ENCODE measurements at places on chromosomes 1 and 21.

DNA sequence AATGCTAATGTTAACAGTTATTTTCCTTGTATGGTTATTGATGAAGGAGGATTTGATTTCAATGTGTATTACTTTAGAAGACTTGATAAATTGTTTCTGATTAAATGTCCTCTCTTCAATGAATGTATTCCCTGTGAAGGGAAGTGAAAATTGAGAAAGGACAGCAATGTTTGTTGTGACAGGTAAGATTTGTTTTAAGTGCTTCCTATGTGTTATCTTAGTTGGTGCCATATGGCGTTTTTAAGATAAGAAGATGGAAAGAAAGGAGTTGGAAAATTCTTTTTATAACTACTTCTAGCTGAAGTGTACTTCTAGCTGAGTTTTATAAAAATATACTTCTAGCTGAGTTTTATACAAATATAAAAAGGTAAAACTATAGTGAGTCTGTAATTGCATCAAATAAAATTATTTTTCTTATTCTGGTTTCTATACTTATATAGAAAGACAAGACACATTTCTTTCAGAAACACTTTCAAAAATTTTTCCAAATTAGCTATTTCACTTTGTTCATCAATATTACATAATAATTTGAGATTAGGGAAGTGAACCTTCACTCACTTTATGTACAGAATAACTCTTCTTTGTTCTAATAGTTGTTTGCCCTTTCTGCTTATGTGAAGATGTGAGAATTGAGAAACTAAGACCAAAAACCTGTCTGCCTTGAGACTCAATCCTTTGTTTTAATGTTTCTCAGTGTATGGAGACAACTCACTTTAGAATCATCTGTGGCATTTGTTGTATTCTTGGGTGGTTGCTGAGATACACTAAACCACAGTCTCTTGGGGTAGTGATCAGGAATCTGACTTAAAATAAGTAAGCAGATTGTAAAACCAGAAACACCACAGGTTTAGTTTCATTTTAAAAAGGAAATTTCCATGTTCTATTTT is 382.9 kb upstream of the B3GALT2 start:
- DNase-seq = no peak

DNA sequence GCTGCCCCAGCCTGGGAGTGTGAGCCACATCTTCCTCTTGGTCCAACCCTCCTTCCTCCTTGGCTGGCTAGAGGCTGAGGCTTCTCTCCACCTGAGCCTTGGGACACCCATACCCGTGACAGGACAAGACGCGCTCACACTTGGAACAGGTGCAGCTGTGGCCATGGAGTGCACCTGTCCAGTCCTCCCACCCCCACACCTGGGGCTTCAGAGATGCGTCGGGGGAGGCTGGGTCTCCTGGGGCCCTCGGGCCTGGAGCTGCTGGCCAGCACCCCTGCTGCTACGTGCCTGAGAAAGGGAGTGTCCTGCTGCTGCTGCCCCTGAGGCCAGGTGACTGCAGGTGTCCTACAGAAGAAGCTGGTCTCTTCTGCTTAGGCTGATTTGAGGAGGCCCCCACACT is 37.0 kb upstream of the TMEM52 start:
- DNase-seq = no peak

GRCh38 chr1:112702420-112703261 is 4.3 kb downstream of the RHOC start:
- DNase-seq = no peak

- DNase-seq = no peak
These were observed 31.0 kb upstream of the SDHB start for GRCh38 chr1:17084787-17085186.

- DNase-seq = no peak
These were observed 8.5 kb upstream of the DMBX1 start for GRCh38 chr1:46480959-46481646.

GRCh38 chr1:32876341-32877210 is 5.9 kb upstream of the FNDC5 start:
- peak; percentile 48 for DNase-seq

DNA sequence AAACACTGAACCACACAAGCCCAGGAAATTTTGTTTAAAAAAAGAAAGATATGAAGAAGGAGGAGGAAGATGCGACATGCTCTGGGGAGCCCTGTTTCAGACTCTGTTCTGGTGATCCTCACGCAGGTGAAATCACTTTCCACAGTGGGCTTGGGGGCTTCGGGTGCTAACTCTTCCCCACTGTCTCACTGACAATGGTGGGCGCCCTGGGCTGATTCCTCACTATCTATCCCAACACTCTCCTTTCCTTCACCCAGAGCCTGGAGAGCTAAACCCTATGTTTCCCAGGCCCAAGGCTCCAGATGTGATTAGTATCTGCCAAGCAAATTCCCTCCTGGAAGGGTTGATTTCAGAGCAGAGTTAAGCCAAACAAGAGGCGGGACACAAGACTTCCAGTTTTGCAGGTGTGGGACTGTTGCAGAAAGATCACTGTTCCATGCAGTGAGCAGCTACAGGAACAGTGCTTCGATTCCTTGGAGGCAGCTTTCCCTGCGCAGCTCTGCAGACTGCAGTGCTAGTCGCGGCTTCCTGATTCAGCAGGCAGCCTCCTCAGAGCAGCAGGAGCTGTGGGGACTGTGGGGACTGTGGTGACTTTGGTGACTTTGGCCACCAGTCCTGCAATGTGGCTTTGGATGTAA is 168.3 kb downstream of the RHOU start:
- no peak for DNase-seq

- DNase-seq = peak; percentile 83
These were observed 5.4 kb downstream of the OBSCN start for GRCh38 chr1:228212966-228213844.

DNA sequence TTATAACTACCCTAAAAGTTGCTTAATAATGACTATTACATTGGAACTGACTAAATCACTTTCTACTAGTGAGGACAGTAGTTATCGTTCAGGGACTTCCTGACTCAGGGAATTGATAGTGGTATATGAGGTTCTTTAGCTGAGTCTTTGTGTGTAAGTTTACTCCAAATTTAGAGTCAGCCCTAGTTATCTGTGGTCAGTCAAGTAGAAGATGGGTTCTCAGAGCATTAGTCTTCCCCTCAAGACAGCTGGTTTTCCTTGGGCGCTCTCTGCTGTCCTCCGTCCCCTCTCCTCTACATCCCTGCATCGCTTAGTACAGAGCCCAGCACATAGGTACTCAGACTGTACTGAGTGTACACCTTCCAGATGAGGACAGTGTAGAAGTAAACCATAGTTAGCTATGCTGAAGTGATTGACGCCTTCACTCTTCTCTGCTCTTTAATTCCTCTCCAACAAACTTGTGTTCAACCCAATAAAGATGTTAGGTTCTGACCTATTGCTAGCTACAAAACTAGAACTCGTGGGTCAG is 116.5 kb downstream of the C1orf21 start:
- no peak for DNase-seq

DNA sequence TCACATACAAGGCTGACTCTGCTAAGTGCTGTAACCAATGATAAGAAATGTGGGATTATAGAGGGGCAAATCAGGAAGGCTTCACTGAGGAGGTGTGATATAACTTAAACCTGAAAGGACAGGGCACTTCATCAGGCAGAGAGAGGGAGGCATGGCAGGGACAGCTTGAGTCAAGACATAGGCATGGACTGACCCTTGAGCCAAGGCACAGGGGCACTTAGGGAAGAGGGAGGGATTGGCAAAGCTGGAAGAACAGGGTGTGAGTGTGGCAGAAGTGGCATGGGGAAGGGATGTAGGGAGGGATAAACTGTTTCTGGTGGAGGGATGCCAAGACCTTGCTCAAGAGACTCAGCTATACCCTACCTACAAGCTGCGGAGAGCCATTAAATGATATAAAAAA is 81.3 kb downstream of the PLXNA2 start:
- no peak for DNase-seq

DNA sequence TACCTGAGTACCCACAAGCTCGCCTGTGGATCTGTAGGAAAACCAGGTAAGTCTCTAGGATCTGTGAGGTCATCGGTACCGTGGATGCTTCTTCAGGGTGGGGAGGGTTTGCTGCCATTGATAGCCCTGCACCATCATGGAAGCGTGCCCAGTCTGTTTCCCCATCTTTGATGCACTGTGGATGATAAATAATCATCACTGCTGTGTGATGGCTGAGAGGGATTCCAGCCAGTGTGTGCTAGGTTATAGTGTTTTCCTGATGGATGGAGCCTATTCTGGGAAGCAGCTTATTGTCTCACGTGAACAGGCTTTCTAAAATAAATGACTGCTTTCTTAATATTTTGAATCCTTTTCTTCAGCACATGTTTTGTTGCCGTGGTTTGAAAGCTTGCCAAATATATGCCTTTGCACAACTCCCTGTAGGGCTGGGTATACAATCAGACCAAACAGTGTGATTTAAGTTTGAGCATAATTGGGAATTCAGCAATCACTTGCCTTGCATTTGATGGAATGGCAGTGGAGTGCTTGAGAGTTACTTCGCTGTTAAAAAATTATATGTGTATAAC is 113.8 kb downstream of the CAMTA1 start:
- DNase-seq = no peak
